ENCODE measurements at places on chromosomes 6 and 20.

GRCh38 chr20:48049641-48050040, 264.4 kb upstream of the SULF2 start:
- no peak for DNase-seq

DNA sequence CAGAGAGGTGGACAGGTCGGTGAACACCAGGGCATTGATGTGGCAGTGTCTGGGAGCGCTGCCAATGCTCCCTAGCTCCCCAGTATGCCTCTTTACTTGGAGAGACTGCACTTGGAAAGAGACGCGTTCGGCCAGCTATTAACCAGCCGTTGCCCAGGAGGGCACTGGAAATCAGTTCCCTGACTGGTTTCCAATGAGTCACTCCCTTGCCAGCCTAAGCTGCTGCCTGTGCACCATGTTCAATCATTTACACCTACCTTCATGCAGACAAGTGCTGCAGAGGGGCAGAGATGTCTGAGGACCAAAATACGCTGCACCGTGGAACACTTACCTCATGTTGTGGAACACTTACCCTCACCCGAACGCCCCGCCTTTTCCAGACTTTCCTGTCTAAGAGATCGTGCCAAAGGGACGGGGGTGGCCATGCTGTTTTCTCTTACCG, 151.6 kb downstream of the SOBP start:
- peak; percentile 31 for DNase-seq

GRCh38 chr20:61297986-61298385, 45.9 kb downstream of the CDH4 start:
- no peak for DNase-seq

- DNase-seq = no peak
Measured at GRCh38 chr6:4560221-4561077, 215.8 kb upstream of the CDYL start.

DNA sequence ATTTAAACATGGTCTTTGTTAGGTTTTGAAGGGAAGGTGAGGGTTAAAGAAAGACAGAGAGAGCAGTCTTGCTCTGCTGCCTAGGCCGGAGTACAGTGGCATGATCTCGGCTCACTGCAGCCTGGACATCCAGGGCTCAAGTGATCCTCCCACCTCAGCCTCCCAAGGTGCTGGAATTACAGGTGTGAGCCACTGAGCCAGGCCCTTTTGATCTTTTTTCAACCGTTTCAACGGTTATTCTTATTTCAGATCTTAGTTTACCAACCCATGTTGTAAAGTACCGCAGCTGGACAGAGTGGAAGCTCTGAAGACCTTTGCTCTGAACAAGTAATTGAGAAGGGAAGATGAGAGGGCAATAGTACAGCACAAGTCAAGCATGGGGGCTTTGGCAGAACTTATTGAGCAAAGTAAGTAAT, 1.2 kb upstream of the SRPK1 start:
- DNase-seq = no peak

- no peak for DNase-seq
Measured at GRCh38 chr6:16564436-16564835, 196.8 kb downstream of the ATXN1 start.

DNA sequence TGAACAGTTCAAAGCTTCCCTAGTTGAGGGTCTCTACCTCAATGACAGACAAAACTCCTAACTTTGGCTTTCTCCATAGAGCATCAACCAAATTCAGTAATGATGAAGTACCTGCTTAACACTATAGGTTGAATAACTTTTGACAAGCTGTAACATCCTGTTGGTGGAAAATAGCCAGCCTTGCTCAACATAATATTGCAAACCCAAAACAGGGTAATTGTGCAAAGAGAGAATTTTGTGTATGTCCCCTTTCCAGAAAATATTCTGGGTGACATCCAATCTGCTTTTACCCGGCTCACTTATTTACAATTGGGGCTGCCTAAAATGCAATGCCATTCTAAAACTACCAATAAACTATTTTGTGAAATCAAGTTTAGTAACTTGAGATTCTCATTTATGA, 72.8 kb downstream of the ATXN1 start:
- no peak for DNase-seq

DNA sequence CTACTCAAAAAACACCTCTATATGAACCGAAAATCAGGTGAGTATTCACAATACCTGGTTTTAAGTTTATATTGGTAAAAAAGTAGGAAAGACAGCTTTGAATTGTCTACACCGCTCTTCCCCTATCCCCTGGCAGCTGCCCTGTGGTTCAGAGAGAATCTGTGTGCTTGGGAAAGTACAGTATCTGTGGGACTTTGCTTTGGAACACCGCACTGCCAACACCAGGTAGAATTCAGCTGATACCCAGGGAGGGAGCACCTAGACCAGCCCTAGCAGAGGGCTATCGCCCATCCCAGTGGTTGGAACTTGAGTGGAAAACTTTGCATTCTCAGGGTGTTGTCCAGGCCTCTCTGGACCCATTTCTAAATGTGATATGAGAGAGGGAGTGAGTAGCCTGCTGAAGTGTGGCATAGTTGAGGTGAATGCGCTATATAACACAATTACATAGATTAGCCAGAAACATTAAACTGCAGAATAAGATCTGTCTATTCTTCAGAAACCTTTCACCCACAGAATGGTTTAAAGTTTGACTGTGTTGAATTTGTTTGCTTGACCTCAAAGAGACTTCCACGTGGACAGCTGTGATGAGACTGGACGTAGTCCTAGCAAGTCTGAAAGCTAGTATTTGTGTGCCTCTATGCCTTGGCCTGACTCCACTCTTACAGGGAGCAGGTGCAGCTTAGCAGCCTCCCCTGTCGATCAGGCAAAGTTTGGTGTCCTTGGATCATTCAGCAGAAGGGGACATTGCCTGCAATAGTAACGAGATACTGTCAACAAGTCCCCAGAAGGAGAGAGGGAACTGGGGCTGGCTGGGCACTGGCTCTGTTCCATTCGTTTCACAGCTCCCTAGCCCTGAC, 11.5 kb upstream of the MPC1 start:
- no peak for DNase-seq

DNA sequence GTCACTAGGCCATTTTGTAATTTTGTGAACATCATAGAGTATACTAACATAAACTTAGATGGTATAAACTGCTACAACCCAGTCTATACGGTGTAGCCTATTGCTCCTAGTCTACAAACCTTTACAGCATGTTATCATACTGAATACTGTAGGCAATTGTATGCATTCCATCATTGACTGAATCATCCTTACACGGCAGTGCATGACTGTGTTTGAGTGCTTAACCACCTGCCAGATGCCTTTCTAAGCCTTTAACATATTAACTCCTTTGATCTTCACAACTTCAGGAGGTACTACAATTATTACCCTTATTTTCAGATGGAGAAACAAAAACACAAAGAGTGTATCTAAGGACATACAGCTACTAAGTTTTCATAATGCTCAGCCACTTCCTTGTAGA, 14.0 kb downstream of the DPPA5 start:
- no peak for DNase-seq

- no peak for DNase-seq
Measured at GRCh38 chr20:16647875-16648597, 74.8 kb upstream of the KIF16B start.

DNA sequence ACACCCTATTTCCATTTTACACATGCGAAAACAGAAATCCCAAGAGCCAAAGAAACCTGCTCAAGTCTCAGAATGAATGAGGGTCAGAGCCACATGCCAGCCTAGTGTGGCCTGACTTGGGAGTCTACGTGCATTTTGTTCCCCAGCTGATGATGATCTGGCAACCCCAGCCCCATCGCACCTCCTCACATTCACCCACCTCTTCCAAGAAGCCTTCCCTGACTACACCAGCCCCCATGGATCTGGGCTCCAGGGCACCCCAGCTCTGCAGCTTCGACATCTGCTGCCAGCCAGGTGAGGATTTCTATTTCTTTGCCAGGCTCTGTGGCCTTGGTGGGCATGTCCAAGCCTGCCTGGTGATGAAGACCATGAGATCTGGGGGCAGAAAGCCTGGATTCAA, 41.0 kb downstream of the ANGPT4 start:
- no peak for DNase-seq

DNA sequence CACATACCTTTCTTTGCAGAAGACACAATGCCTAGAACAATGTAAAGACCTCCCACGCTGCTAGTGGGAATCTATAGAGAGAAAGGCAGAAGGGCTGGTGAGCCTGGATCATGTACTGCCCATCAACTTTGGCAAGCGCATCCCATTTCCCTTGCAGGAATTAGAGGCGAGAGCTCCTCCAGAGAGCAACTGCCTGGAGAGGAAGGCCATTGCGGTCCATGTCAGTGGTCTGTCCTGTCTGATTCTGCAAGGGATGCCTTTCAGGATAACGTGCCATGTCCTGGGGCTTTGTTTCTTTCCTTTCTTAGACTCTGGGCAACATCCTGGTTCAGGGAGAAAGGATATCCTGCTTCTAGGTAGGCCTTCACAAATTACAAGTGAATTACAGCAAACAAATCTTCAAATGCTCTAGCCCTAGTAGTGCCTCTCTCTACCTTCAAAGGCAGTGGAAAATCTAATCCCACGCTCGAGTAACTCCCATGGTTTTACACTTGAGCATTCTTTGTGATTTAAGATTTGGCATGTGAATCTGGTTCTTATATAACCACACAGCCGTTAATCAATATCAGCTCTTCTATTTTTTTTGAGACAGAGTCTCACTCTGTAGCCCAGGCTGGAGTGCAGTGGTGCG, 38.5 kb downstream of the GCNT2 start:
- no peak for DNase-seq

DNA sequence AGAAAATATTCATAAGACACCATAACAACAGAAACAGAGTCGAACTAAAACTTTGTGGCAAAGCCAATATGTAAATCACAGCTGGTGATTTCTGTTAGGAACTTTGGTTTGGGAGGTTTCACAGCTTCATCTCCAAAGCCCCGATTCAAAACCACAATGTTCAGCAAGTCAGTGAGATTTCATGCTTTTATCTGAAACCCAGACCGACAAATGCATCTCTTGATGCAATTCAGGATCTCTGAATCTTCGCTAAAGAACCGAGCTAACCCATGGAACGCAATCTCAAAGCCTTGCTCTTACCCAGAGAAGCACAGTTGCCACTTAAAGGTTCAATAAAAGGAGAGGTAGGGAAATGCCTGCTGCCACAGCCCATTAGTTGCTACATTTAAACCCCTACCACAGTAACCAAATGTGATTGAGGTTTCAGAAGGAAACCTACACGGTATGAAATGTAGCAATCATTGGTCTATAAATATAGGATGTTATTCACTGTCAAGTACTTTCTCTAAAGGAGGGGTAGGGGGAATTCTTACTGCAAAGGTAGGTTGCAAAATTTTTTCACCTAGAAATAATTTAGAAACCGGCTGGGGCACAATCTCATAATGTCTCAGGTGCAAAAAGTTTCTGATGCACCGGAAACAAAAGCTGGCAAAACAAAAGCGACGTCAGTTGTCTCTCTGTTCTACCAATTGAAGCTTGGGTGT, 381.0 kb upstream of the ARID1B start:
- no peak for DNase-seq

GRCh38 chr6:6317386-6317785, 3.1 kb downstream of the F13A1 start:
- DNase-seq = no peak

GRCh38 chr20:52493171-52493721, 301.7 kb upstream of the ZFP64 start:
- DNase-seq = no peak

DNA sequence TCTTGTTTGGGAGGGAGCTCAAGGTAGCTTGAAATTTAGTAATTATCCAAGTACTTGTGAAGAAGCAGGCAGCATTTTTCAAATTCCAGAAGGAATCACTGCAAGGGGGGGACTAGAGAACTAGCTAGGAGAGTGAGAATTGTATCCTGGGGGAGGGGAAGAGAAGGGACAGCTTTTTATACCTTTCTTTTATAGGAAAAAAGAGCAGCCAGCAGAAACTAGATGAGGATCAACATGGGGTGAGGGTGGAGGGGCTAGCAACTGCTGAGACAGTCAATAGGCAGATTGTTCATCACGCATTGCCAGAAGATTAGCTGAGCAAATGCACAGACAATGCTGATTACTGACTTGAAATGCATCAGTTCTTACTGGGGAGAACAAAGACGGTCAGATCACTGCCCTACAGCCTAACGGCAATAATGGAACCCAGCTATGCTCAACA, 514.3 kb upstream of the CITED2 start:
- no peak for DNase-seq

GRCh38 chr6:44138717-44139350, 11.5 kb downstream of the TMEM63B start:
- no peak for DNase-seq

GRCh38 chr20:37341632-37342031, 4.3 kb upstream of the SRC start:
- no peak for DNase-seq

All from psoas muscle (tissue), 8 donors.